ENCODE measurements at places on chromosomes 4 and X.
A peak's percentile ranks its signal among the peaks of the same experiment; 100 is the strongest.

GRCh38 chr4:163330916-163331628 lies 1.3 kb downstream of the NPY1R start:
- H3K27ac ChIP-seq = peak overlapping the region; percentile 84
- peaks cover 5% of the 10 kb centered on the region for H3K4me1 ChIP-seq
- no peak for DNase-seq
- H3K4me3 ChIP-seq = peak overlapping the region; percentile 90
- peaks cover 4% of the 10 kb centered on the region for H3K36me3 ChIP-seq

GRCh38 chr4:68570122-68570507 lies 6.0 kb downstream of the UGT2B17 start:
- H3K27ac ChIP-seq = no peak overlapping the region
- no peak for DNase-seq
- no peaks in the 10 kb centered on the region for H3K36me3 ChIP-seq
- H3K4me1 ChIP-seq = no peaks in the 10 kb centered on the region
- H3K27me3 ChIP-seq = no peaks in the 10 kb centered on the region

DNA sequence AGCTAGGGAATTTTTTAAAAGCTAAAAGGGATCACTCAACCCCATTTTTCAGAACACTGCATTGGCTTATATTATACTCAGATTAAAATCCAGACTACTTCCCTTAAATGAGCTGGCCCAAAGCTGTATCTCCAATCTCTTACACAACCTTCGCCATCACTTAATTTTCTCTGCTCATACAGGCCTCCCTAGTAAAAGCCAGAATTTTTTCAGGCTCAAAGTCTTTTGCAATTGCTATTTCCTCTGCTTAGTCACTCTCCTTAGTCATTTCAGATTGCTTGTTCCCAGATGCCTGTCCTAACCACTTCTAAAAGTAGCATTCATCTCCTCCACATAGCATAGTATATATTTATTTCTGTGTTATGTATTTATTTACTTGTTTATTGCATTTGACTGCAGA lies 1587.9 kb upstream of the ADGRL3 start:
- H3K36me3 ChIP-seq = no peaks in the 10 kb centered on the region
- H3K27ac ChIP-seq = peak overlapping the region; percentile 55
- H3K27me3 ChIP-seq = no peaks in the 10 kb centered on the region
- H3K4me1 ChIP-seq = no peaks in the 10 kb centered on the region
- DNase-seq = no peak

DNA sequence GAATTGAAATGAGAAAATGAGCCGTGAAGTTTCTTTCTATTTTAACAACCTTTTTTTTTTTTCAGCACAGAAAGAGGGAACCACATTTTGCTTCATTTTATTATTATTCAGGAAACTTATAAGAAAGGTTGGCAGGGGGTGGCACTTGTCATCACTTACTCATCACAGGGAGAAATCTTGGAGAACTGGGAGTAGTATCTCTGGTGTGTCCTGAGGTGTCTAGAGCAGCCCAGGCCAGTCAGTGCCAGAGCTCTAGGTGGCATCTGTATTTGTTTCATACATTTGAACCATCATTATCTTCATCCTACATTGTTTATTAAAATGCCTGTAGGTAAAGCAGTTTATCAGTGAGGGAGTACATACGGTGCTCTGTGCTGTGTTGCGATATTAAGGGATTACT lies 43.8 kb upstream of the ARHGAP24 start:
- no peaks in the 10 kb centered on the region for H3K36me3 ChIP-seq
- H3K27me3 ChIP-seq = no peaks in the 10 kb centered on the region
- H3K4me3 ChIP-seq = no peak overlapping the region
- no peak overlapping the region for H3K27ac ChIP-seq
- H3K4me1 ChIP-seq = no peaks in the 10 kb centered on the region

GRCh38 chr4:14403132-14403531 lies 599.1 kb upstream of the CPEB2 start:
- no peak overlapping the region for H3K4me3 ChIP-seq
- H3K27me3 ChIP-seq = no peaks in the 10 kb centered on the region
- no peak for DNase-seq
- H3K36me3 ChIP-seq = no peaks in the 10 kb centered on the region
- no peaks in the 10 kb centered on the region for H3K4me1 ChIP-seq

DNA sequence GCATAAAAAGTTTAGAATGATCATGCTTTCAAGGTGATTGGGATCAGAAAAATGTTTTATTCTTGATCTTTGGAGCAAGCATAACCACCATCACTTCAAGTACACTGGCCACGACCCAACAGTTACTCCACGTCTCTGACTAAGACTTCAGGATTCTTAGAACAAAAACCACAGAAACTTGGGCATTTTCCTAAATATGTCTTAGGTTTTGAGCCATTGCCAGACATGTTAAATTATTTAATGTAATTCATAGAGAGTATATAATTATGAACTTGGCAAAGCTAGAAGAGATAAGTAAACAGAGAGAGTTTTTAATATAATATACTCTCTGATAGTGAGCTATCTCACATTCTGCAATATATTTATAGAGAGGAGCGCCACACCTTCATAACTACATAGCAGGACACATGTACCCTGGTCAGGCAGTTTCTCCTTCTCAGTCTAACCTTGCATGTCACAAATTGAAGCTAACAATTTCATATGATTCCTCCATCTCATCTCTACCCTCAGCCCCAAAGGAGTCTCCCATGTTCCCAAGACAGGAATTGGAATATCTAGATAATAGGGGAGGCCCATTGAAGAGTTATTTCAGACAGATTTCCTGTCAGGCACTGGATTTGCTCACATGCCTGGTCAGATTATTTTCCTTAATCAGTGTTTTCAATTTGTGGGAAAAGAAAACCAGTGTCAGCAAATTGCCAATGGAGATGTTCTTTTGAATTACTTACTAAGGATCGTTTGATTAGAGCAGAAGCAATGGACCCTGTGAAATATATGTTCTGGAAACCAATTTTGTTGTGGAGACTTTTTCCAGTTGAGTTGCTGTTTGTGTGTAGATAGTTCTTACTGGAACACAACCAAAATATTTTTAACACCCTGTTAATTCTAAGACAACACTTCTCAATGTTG lies 61.7 kb upstream of the GUCY1A1 start:
- DNase-seq = no peak
- H3K4me3 ChIP-seq = no peak overlapping the region
- H3K27me3 ChIP-seq = no peaks in the 10 kb centered on the region
- H3K27ac ChIP-seq = no peak overlapping the region
- H3K4me1 ChIP-seq = no peaks in the 10 kb centered on the region
- no peaks in the 10 kb centered on the region for H3K36me3 ChIP-seq

DNA sequence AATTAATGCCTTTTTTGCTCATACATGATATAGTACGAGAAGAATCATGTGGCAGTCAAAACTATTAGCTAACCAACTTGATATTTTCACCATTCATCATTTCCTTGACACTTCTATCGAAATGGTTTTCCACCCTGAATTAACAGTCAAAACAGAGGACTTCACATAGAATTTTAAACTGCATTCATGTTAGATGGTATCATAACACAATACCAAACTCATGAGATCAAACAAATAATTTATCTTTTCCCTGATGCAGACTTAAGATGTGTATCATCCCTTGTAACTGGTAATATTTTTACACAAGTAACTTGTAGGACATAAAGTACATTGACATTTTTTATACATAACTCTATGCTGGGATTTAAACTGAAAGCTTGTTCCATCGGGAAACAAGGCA lies 18.2 kb upstream of the ANTXR2 start:
- H3K4me3 ChIP-seq = no peak overlapping the region
- H3K36me3 ChIP-seq = no peaks in the 10 kb centered on the region
- H3K27ac ChIP-seq = no peak overlapping the region
- no peaks in the 10 kb centered on the region for H3K4me1 ChIP-seq
- H3K27me3 ChIP-seq = no peaks in the 10 kb centered on the region

- no peaks in the 10 kb centered on the region for H3K27me3 ChIP-seq
- no peaks in the 10 kb centered on the region for H3K36me3 ChIP-seq
- H3K4me3 ChIP-seq = no peak overlapping the region
- no peaks in the 10 kb centered on the region for H3K4me1 ChIP-seq
- DNase-seq = no peak
Observed at GRCh38 chr4:99507762-99508161, 3.1 kb upstream of the C4orf17 start.

GRCh38 chrX:154056770-154057241 lies 37.1 kb upstream of the IRAK1 start:
- H3K4me1 ChIP-seq = peaks cover 10% of the 10 kb centered on the region
- no peak overlapping the region for H3K27ac ChIP-seq

- no peaks in the 10 kb centered on the region for H3K27me3 ChIP-seq
- no peak overlapping the region for H3K4me3 ChIP-seq
- H3K27ac ChIP-seq = no peak overlapping the region
- H3K36me3 ChIP-seq = no peaks in the 10 kb centered on the region
Observed at GRCh38 chr4:25978327-25978726, 64.3 kb downstream of the SMIM20 start.

GRCh38 chrX:80667967-80668366 lies 141.7 kb downstream of the BRWD3 start:
- H3K27me3 ChIP-seq = no peaks in the 10 kb centered on the region
- H3K4me3 ChIP-seq = no peak overlapping the region
- no peaks in the 10 kb centered on the region for H3K4me1 ChIP-seq
- H3K27ac ChIP-seq = no peak overlapping the region

Data from tibial artery (tissue), 4 donors.